ENCODE measurements at places on chromosomes 4 and X. TPM values are rescaled to one million over a fixed set of nuclear protein-coding genes. Genes with fewer than 3 reads are reported as not detected.

DNA sequence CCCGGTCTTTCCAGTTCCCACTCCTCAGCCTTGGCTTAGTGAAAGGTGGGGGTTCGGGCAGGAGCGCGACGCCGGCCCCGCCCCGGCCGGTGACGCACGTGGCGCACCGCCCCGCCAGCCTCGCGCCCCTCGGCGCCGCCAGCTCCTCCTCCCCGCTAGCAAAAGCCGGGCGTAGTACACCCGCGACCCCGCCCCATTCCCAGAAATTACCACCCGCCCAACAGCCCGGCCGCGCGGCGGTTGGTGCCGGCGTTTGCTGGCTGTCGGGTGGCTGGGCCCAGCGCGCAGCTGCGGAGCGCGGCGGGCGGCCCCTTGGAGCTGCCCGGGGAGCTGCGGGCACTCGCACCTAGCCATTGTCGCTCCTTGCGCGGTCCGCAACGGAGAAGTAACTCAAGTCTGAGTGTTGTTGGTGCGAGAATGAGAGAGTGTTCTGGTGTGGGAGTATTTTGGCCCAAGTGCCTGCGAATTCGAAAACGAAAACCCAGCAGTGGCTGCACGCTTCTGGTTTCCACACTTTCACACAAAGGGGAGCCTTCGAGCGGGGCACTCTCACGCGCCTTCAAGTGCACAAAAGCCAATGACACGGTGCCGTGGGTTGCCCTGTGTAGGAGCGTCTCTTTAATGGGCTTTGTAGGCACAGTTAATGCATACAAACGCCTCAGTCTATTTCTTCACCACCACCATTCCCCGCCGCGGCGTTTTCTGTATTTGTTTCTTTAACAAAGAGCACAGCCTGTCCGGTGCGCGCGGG lies 1.0 kb upstream of the ELF2 start:
- peak overlapping the region; percentile 75 for H3K27ac ChIP-seq
- no peaks in the 10 kb centered on the region for H3K27me3 ChIP-seq
- peaks cover 2% of the 10 kb centered on the region for H3K4me1 ChIP-seq
- DNase-seq, result peak; percentile 91
- no peaks in the 10 kb centered on the region for H3K36me3 ChIP-seq

DNA sequence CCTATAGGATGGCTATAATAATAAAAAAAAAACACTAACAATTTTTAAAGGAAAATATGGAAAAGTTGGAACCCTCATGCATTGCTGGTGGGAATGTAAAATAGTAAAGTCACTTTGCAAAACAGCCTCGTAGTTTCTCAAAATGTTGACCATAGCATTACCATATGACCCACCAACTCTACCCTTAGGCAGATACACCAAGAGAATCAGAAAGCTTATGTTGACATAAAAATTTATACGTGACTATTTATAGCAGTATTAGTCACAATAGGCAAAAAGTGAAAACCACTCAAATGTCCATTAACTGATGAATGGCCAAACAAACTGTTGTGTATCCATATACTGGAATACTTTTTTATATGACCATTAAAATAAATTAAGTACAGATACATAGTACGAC lies 19.8 kb upstream of the FAM241A start:
- H3K27ac ChIP-seq, result no peak overlapping the region
- peaks cover 2% of the 10 kb centered on the region for H3K27me3 ChIP-seq
- H3K4me1 ChIP-seq, result peaks cover 2% of the 10 kb centered on the region
- H3K36me3 ChIP-seq, result no peaks in the 10 kb centered on the region
- DNase-seq, result no peak

GRCh38 chr4:138188406-138189084 lies 53.6 kb downstream of the SLC7A11 start:
- 0 out of 2 replicates have a peak overlapping the region, but pooled peaks have one; percentile 2 for H3K27ac ChIP-seq
- peaks cover 6% of the 10 kb centered on the region for H3K4me1 ChIP-seq
- H3K36me3 ChIP-seq, result peaks cover 8% of the 10 kb centered on the region
- DNase-seq, result peak; percentile 39
- H3K27me3 ChIP-seq, result no peaks in the 10 kb centered on the region

Gene TLR2
- under 0.01 TPM for total RNA-seq

- peak overlapping the region; percentile 74 for H3K27ac ChIP-seq
- DNase-seq, result no peak
- H3K27me3 ChIP-seq, result no peaks in the 10 kb centered on the region
Observed at GRCh38 chr4:2817701-2818350, 24.9 kb downstream of the SH3BP2 start.

- H3K4me3 ChIP-seq, result peak overlapping the region; percentile 51
- no peak overlapping the region for H3K27ac ChIP-seq
- no peaks in the 10 kb centered on the region for H3K4me1 ChIP-seq
- no peak for DNase-seq
Observed at GRCh38 chrX:102650903-102651241, 411 bp upstream of the GPRASP1 start.

Gene HTN3
- total RNA-seq, result not detected

DNA sequence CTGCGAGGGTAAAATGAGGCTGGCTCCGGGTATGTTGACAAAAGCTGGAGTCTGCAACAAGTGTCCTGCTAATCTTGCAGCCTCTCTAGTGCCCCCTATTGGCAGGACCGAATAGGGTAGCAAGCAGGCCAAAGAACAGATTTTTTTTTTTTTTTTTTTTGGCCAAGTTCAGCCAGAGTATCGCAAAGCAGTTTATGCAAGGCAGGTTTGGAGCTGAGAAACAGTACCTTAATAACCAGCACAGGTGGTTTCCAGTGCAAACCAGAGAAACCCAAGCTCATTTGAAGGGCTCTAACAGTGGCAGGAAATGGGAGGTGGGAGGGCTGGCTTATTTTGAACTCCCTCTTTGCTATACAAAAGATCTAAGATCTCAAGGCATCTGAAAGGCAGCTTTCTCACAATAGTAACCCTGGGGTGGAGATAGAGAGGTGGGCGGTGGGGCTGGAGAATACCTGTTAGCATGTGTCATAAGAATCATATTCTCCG lies 38.2 kb upstream of the OCIAD2 start:
- no peak overlapping the region for H3K27ac ChIP-seq
- no peaks in the 10 kb centered on the region for H3K36me3 ChIP-seq
- H3K4me3 ChIP-seq, result no peak overlapping the region
- H3K4me1 ChIP-seq, result no peaks in the 10 kb centered on the region
- peaks cover 11% of the 10 kb centered on the region for H3K27me3 ChIP-seq

DNA sequence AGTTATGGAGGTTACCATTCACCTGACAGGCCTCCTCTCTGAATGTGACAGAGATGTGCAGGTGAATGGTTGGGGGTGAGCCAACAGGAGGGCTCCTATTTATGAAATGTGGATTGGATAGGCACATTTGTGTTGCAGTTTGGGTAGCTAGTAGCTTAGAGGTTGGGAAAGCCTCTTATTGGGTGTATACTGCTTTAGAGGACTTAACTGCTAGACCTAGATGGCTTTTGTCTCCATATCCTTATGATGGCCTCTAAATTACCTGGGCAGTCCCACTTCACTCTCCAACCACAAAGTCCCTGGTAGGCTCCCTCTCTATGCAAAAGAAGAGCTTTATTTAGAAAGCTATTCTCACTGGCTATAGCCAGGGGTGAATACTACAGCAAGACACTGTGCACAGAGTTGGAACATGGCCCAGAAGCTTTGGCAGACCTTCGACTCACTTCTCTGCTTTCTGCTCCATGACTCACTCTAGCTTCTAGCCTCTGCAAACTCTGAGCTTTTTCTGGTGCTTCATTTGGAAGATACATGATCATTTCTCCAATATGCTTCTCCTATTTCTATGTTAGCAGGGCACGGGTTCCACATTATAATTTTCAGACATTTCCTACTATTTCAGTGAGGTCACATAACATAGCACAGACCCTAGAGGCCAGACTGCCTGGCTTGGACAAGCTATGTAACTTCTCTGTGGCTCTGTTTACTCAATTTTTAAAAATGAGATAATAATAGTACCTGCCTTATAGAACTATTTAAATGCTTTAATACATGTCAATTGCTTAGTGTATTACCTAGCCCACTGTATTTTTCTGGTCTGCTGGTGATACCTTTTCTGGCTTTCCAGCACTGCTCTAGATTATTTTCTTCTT lies 6.0 kb upstream of the VGLL1 start:
- no peaks in the 10 kb centered on the region for H3K4me1 ChIP-seq
- no peaks in the 10 kb centered on the region for H3K27me3 ChIP-seq
- H3K27ac ChIP-seq, result no peak overlapping the region

- H3K4me3 ChIP-seq, result no peak overlapping the region
- DNase-seq, result peak; percentile 59
- H3K27ac ChIP-seq, result no peak overlapping the region
- peaks cover 5% of the 10 kb centered on the region for H3K4me1 ChIP-seq
Observed at GRCh38 chr4:159278399-159278798, 175.5 kb downstream of the RAPGEF2 start.

DNA sequence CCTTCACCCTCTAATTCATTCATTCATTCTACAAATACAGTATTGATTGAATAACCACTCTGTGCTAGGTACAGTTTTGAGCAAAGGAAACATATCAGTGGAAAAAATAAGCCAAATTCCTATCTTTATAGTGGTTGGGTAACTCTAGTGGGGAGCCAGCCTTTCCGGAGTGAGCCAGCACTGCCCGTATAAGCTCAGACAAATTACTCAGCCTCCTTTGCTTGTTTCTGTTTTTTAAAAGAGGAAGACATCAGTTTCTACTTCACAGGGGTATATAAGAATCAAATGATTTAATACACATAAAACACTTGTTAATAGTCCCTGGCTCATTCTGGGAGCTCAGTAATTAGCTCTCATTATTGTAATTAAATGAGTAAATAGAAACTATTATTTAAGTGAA lies 238.2 kb upstream of the MAD2L1 start:
- H3K27ac ChIP-seq, result no peak overlapping the region
- no peaks in the 10 kb centered on the region for H3K4me1 ChIP-seq
- no peaks in the 10 kb centered on the region for H3K27me3 ChIP-seq
- no peaks in the 10 kb centered on the region for H3K36me3 ChIP-seq
- DNase-seq, result no peak
- H3K4me3 ChIP-seq, result no peak overlapping the region

- no peak for DNase-seq
- no peak overlapping the region for H3K4me3 ChIP-seq
- H3K27ac ChIP-seq, result no peak overlapping the region
- H3K36me3 ChIP-seq, result no peaks in the 10 kb centered on the region
- no peaks in the 10 kb centered on the region for H3K4me1 ChIP-seq
- H3K27me3 ChIP-seq, result no peaks in the 10 kb centered on the region
Observed at GRCh38 chr4:133124746-133125145, 24.3 kb upstream of the PCDH10 start.

Gene CSAG3
- not detected for total RNA-seq
